ENCODE measurements at places on chromosomes 3 and 15.

DNA sequence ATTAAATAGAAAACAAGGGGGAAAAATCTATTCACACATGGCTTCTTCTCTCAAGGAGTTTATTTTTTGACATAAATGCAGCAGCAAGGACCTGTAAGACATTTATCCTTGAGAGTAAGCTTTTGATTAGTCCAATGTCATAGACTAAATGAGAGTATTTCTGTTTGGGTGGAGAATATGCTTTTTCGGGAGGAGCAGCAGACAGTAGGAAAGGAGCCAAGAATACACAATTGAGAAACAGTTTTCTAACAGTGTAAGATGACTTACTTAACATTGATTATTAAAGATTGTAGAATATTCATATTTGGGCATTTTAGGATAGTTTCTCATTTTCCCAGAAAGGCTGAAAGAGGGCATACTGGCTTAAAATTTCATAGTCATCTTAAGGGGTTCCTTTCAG, 65.9 kb upstream of the PAQR5 start:
- no peak for DNase-seq

DNA sequence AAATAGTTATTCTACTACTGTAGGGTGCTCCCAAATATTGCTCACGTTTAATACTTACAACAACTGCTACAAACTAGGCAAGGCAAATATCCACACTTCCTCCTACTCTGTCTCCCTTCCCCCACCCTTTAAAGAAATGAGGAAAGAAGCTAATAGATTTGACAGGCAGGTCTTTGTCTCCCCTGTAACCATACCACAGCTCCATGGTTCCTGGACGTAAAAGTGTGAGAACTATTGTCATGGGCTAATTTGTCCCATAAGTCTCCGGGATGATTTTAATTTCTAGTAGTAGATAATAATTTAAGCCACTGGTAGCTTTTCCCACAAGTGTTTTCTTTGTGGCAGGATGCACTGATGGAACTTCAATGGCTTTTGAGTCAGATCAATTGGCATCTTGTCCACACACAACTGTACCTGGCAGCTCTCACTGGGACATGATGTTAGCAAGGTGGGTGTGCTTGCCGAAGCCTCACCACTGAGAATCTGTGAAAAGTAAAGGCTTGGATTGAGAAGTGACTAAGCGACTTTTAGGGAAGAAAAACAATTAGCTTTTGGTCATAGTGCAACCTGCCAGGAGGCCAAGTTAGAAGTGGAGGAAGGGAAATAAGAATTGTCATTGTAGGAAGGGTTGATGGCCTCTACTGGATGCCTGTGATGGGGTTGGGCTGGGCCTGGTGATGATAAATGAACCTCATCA, 1.4 kb upstream of the CPOX start:
- DNase-seq: no peak

DNA sequence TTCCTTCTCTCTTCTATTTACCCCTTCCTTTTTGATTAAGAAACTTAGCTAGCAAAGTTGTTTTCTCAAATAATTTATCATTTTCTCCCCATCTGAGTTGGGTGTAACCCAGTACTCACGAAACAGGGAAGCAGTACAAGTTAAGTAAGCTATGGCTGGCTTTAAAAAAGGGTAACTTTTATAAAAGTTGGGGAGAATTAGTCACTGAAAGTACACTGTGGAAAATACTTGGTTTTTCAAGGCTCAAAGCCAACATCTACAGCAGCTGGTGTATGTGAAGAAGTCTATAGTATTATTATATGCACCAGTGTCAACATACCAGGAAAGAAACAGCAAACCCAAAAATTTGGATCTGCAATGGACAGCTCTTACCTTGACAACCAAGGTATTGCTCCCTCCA, 25.5 kb downstream of the CLK3 start:
- no peak for DNase-seq

DNA sequence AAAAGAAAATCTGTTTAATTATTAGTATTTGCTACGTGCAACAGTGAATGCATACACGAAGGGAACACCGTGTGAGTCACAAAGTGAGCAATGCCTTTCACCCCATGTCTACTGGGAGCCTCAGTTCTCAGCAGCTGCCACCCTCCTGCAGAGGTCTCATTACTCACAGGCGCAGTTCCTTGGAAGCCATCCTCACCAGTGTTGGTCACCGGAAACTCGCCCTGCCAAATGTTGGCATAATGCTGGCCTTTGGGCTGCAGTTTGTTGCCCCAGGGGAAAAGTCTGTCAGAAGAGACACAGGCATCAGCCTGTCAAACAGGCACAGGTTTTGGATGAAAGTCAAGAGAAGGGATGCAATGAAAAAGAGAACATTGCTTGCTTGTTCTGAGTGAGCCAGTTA, 50.1 kb downstream of the SUMF1 start:
- no peak for DNase-seq

- DNase-seq: no peak
Observed at GRCh38 chr15:66795851-66796250, 93.8 kb downstream of the SMAD6 start.

- DNase-seq: no peak
Observed at GRCh38 chr3:197218210-197218609, 80.2 kb downstream of the DLG1 start.

- no peak for DNase-seq
Observed at GRCh38 chr3:73188707-73189106, 127.2 kb downstream of the EBLN2 start.

GRCh38 chr15:67396114-67396513, 124.8 kb upstream of the C15orf61 start:
- no peak for DNase-seq

DNA sequence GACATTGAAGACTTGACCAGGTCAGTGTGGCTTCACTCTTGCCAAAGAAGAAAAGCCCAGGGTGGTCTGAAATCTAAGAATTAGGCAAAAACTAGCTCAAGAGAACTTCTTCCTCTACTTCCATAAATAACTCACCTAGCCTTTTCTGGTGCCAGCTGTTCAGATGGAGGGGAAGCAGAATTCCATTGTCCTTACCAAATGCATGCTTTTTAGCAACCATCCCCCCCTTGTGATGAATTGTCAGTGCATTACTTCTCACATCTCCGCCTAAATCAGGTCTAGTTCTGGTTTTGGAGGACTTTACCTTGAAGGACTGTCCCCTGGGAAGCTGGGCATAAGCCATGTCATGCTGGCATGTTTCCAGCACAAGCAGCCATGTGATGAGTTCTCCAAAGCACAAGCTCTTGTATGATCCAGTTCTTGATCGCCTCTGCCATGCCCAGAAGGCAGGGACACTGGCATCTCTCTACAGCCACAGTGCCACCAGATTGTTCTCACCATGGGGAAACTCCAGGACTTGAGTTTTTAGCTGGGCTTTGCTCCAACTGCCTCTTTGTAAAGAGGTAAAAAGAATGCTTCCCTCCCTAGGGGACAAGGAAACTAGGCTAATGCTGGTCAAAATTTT, 96.4 kb upstream of the IL12A start:
- no peak for DNase-seq

DNA sequence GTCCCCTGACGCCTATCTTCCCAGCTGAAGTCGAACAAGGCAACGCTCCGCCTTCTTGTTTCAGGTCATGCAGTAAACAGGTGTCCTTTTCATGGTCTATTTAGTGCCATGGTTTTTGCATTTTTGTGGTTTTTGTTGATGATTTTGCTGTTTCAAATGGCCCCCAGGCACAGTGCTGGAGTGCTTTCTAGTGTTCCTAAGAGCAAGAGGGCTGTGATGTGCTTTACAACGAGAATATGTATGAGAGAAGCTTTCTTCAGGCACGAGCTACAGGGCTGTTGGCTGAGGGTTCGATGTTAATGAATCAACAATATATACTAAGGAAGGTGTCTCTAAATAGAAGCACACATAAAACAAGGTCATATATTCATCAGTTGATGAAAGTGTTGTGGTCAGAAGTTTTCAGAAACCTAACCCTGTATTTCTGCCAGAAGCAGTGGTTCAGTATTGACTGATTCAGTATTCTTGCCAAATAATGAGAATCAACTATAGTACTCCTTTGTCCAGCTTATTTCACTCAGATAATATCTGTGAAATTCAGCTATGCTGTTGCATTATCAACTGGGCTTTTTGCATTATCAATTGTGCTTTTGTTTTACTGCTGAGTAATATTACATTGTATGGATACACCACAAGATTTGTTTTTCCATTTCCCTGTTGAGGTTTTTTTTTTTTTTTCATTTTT, 18.5 kb downstream of the LIMD1 start:
- no peak for DNase-seq

- no peak for DNase-seq
Observed at GRCh38 chr3:77577264-77577663, 537.4 kb downstream of the ROBO2 start.

DNA sequence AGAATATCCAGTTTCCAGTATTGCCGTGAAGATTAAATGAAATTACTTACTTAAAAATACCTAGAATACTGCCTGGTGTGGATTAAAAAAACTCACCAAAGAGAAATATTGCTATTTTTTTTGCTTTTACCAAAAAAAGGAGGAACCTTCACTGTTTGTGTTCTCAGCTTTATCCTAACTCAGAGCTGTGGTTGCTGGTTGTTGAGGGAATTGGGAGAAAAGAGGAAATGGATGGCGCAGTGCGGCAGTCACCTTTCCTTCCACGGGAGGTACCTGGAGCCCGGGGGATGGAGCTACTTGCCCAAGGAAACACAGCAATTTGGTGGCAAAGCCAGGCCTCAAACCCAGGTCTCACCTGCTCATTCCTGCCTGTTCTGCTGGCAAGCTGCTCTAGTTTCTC, 270.3 kb downstream of the RPLP1 start:
- DNase-seq: no peak

DNA sequence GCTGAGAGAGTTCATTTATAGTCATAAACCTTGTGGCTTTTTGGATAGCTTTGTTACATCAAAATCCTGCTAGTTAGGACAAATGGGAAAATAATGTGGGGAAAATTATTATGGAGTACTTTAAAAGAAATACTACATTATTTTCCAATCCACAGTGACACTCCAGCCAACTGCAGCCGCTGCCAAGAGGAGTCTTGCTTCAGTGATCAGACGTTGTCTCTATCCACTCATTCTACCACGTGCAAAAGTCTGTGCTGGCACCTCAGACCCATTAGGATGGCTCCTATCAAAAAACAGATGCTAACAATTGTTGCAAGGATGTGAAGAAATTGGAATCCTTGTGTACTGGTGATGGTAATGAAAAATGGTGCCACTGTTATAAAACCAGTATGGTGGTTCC, 128.6 kb upstream of the IQSEC1 start:
- DNase-seq: no peak

GRCh38 chr3:13506239-13506638, 26.1 kb downstream of the HDAC11 start:
- no peak for DNase-seq

DNA sequence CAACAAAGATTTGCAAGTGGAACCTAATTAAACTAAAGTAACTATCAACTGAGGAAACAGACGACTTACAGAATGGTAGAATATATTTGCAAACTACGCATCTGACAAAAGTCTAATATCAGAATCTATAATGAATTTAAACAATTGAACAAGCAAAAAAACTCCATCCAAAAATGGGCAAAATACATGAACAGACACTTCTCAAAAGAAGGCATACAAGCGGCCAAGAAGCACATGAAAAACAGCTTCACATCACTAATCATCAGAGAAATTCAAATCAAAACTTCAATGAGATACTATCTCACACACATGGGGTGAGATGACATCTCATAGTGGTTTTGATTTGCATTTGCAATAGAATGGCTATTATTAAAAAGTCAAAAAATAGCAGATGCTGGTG, 128.6 kb downstream of the POLR2M start:
- no peak for DNase-seq

- DNase-seq: no peak
Observed at GRCh38 chr3:61733876-61734275, 172.5 kb downstream of the PTPRG start.

DNA sequence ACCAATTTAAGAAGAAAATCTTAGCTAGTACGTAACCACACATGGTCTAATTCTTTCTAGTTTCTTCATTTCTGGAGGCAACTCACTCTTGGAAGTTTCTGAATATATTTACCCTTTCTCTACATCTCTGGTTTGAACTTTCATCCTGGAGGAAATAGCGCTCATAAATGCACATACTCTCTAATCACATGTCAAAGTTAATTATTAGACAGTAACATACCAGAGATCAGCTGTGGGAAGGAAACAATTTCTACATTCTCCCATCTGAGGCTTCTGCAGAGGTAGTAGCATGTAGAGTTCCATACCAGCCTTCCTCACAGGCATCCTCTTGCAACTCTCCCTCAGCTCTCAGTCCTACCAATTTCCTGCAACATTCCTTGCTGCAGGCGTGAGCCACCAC, 132.5 kb downstream of the RBPMS2 start:
- DNase-seq: no peak

DNA sequence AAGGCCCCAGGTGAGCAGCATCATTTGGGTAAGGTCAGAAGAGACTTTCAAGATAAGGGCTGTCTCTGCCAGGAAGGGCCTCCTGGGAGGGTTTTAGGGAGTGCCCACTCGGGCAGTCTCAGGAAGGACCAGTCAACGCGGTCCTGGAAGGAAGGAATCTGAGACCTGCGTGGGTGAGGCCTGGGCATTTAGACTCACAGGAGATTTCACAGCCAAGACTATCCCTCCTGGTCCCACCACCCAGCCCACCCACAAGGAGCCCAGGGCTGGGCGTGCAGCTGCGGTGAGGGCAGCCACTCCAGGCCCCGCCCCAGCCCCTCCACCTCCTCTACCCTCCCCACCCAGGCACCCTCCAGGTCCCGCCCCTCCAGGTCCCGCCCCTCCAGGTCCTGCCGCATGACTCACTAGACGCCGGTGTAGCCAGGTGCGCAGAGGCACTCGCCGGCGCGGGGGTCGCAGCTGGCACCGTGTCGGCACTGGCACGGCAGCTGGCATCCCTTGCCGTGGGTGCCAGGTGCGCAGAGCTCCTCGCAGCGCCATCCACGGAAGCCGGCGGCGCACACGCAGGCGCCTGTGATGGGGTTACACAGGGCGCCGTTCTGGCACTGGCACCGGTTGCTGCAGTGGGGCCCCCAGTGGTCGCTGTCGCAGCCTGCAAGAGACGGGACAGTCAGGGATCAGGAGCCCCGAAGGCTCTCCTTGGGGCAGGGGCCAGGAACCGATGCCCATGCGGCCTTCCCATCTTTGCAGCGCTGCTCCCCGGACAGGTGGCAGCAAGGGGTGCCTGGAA, 112.7 kb downstream of the RAB11A start:
- DNase-seq: peak; percentile 43

DNA sequence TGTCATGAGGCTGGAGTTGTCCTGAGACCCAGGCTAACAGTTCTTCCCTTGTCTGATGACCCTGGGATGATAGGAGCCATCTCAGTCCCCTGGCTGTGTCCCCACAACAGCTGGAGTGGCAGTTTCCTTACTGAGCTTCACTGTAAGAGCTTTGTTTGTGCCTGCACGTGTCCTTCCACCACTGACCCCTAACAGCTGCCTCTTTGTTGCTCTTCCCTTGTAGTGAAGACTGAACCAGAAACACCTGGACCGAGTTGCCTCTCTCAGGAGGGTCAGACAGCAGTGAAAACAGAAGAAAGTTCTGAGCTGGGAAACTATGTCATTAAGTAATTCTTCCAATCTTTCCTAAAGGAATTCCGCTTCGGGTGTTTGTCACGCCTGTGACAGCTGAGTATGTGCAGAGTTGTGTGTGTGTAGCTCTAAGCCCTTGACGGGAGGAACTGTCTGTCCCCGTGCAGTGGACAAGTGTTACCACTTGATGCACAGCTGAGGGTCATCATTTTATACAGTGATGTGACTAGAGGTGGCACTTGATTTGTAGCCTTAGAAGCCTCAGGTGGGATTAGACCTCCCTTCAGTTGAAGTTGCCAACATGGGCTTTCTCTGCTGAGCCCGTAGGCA, 25.0 kb downstream of the MAP6D1 start:
- DNase-seq: no peak

GRCh38 chr3:37493485-37494080, 319.2 kb upstream of the LRRFIP2 start:
- DNase-seq: no peak

Measured in CD8-positive, alpha-beta memory T cell (primary cell).